ENCODE measurements at places on chromosomes 1 and 21.

DNA sequence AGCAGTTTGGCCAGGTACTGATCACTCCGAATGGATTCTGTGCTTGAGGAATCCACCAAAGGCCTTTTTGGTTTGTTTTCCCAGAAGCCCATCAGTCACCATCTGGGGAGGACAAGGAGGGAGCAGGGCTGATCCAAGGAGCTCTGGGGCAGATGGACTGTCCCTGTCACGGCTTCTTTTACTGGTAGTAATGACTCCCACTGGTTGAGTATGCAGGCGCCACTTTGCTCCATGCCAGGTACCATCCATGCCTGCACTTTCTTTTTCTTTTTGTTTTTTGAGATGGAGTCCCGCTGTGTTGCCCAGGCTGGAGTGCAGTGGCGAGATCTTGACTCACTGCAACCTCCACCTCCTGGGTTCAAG is 101.7 kb downstream of the UBIAD1 start:
- no peak for DNase-seq

- no peak for DNase-seq
Measured at GRCh38 chr1:86646256-86646655, 58.1 kb upstream of the SH3GLB1 start.

DNA sequence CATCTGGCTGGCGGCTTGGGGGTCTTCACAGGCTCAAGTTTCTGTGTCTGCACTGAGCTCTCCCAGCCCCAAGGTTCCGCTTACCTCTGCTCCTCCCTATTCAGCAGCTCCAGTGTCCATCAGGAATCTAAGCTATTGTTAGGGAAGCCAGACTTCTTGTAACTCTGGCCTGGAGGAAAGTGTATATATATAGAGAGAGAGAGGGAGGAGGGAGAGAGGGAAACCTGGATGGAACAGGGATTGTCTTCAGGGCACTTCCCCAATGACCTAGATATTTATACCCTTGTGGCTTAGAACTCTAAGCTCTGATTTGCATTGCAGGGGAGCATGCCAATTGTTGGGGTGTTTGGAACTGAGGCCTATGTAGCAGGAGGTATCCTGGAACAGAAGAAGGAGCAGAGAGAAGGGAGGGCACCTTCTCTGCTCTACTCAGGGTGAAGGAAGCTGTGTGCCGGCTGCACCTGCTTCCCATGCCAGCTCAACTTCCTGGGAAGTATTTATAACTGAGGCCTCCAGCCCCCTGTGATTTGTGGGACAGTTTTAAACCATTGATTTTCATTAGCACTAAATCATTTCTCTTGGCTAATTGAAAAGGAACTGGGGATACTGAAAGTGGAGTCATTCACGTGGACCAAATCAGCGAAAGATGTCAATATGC is 70.9 kb downstream of the NAV1 start:
- DNase-seq = no peak

DNA sequence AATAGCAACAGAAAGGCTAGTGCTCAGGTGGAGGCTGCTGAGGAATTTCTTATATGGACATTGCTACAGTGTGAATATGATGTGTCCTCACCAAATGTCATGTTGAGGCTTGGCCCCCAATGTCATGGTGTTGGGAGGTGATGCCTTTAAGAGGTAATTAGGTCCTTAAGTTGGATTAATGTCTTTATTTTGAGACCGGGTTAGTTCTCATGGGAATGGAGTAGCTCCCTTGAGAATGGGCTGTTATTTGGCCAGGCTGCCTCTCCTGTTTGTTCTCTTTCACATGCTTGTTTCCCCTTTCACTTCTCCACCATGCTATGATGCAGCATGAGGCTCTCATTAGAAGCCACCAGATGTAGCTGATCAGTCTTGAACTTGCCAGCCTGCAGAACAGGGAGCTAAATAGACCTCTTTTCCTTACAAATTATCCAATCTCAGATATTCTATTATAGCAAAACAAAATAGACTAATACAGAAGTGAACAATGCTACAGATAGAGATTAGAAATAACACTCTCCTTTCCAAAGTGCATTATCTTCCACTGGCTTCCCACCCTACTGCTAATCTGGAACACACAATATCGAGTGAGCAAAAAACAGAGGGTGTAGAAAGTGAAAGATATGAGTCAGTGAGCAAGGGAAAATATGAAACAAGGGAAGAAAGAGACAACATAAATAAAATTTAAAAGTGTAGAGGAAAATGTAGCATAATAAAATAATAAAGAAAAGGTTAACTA is 160.2 kb downstream of the NTMT2 start:
- no peak for DNase-seq

GRCh38 chr1:228939001-228939691 is 203.9 kb downstream of the RHOU start:
- DNase-seq = no peak

- DNase-seq = peak; percentile 71
Measured at GRCh38 chr1:151534662-151535278, 5.3 kb upstream of the TUFT1 start.

- no peak for DNase-seq
Measured at GRCh38 chr1:67052741-67053534, 1.0 kb downstream of the SLC35D1 start.

- DNase-seq = no peak
Measured at GRCh38 chr1:22328331-22329147, 123.1 kb upstream of the ZBTB40 start.

DNA sequence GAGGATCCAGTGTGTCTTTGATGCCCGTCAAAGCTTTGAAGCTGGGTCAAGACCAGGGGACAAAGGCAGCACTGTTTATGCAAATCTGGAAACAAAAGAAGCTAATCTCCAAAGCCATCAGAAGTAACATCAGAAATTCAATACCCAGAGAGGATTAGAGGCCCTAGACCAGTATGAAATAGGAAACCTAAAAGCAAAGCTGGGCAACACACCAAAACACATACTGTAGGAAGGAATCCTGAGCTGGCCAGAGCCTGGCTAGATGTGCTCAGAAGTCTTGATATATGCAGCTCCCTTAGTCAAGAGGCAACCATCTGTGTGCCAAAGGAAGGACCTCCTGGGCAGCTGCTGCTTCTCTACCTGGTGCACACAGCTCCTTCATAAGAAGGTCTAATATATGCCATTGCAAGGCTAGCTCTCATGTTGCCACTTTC is 12.3 kb downstream of the COLGALT2 start:
- no peak for DNase-seq

DNA sequence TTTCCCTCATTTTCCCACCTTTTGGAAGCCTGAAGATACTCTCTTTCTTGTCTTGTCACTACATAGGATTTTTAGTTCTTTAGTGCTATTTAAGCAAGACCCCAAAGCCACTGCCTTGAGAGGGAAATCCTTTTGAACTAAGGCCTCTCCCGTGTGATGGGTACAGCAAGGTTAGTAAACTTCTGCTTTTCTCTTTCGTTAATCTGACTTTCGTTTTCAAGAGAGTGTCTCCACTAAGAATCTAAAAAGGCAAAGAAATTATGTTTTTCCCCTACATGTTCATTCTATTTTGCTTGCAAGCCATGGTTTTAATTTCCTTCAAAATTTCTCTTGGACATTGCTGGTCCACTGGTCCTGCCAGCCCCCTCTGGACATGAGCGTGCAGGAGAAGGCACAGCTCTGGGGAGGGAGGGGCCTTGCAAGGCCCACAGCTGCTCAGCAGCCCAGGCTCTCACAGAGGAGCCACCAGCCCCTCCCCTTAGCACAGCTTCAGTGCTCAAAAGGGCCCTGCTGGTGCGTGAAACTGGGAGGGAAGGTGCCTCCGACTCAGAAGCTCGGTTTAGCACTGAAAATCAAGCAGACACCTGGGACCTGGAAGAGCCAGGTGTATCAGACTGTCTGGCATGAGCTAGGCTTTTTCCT is 210.9 kb upstream of the GALNT2 start:
- peak; percentile 11 for DNase-seq

GRCh38 chr1:42935971-42936308 is 22.7 kb downstream of the SLC2A1 start:
- DNase-seq = no peak

- DNase-seq = no peak
Measured at GRCh38 chr1:21736876-21737275, 46.1 kb downstream of the USP48 start.

GRCh38 chr1:48023488-48023887 is 26.3 kb upstream of the TRABD2B start:
- no peak for DNase-seq

- no peak for DNase-seq
Measured at GRCh38 chr1:104196136-104196535, 446.4 kb downstream of the AMY1C start.

GRCh38 chr1:151060007-151060656 is at the start of gene MLLT11:
TSS of gene MLLT11 (plus strand) at chr1:151060397. CDS start at chr1:151067225, 6,828 bp downstream.
- DNase-seq = no peak

GRCh38 chr1:246592695-246593094 is 26.4 kb downstream of the CNST start:
- DNase-seq = no peak

DNA sequence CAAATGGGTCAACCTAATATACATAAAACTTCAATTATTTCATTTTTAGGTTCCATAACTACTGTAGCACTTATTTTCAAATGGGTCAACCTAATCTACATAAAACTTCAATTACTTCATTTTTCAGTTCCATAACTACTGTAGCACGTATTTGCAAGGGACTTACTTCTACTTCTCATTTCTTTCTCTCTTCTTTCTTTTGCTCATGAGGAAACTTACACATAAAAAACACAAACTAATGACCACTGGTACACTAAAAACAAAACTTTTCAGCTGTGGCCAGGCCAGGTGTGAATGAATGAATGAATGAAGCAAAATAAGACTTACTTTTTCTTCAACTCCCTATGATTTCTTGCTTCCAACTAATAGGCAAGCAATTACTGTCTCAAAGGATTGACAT is 11.7 kb downstream of the SYDE2 start:
- no peak for DNase-seq

DNA sequence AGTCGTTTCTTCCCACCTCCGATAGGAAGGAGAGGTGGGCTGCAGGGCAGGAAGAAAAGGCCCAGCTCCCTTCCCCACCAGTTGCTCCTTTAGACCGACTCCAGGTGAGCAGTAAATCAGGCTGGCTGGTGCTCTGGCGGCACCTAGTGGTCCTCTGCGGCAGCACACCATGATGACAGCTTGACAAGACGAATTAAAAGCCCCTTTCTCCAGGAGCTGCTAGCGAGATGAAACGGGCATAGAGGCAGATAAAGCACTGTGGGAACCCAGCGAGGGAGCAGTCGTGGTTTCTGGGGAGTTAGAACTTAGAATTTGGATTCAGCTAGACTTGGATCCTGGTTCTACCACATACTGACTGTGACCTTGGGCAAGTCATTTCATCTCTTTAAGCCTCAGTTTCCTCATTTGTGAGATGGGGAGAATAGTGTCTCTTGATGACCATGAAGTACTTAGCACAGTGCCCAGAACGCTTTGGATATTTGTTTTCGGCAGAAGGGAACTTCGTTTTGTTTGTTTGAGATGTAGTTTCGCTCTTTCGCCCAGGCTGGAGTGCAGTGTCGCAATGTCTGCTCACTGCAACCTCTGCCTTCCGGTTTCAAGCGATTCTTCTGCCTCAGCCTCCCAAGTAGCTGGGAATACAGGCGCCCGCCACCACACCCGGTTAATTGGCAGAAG is 21.8 kb upstream of the COL9A2 start:
- DNase-seq = peak; percentile 91

- DNase-seq = no peak
Measured at GRCh38 chr1:27979859-27980201, 20.1 kb downstream of the XKR8 start.

Data from T-cell (primary cell).